Choroid plexus epithelial cell (primary cell): ENCODE measurements at places on chromosomes 7 and 10.
A peak's percentile ranks its signal among the peaks of the same experiment; 100 is the strongest.

DNA sequence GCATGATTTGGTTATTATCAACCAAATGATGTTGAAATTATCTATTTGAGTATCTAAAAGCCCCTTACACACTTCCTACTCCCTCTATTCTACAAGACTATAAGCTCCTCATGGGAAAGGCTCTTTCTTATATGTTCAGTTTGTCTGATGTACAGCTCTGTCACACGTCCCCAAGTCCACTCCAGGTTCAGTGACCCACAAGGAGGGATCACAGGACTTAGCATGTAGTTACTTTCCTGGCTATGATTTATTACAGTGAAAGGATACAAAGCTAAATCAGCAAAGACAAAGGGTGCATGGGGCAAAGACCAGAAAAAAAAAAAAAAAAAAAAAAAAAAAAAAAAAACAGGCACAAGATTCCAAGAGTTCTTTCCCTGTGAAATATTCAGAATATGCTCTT lies 125.6 kb upstream of the TMEM106B start:
- no peak for DNase-seq

DNA sequence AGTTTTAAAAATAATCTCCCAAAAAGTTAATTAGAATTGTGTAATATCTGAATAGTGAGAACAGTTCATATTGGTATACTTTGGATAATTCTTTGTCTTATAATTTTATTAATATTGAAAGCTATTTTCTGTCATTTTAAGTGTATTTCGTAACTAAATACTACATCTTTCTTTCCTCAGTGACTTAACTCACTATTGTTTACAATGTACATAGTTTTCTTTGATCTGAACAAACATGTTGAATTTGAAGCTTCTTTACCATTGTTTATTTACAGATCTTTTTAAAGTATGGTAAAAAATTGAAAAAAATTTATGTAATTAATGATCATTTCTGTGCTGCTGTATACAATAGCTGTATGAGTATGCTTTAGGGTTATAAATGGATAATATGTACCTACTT lies 5.1 kb downstream of the PDCD4 start:
- no peak for DNase-seq

GRCh38 chr7:27804139-27804538 lies 64.2 kb downstream of the TAX1BP1 start:
- DNase-seq: no peak

DNA sequence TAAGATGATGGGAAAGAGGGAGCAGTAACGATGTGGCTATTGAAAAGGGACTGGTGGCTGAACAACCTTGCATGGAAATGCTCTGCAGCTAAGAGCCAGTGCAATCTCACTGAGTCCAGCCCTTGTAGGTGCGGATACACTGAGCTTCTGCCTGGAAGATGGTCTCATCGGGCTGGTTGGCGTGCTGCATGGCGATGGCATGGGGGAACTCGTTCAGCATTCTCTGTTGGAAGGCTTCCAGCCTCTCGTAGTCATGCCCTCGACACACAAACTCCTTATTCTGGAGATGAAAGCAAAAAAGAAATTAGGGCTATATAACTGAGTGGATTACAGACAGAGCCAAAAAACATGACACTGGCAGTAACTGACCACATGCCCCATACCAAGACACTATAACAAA lies 197.8 kb upstream of the IMMP2L start:
- no peak for DNase-seq

GRCh38 chr7:29285444-29285793 lies 90.8 kb downstream of the CHN2 start:
- peak; percentile 96 for DNase-seq

- peak; percentile 63 for DNase-seq
Measured at GRCh38 chr7:119197877-119198527, 973.5 kb downstream of the ANKRD7 start.

DNA sequence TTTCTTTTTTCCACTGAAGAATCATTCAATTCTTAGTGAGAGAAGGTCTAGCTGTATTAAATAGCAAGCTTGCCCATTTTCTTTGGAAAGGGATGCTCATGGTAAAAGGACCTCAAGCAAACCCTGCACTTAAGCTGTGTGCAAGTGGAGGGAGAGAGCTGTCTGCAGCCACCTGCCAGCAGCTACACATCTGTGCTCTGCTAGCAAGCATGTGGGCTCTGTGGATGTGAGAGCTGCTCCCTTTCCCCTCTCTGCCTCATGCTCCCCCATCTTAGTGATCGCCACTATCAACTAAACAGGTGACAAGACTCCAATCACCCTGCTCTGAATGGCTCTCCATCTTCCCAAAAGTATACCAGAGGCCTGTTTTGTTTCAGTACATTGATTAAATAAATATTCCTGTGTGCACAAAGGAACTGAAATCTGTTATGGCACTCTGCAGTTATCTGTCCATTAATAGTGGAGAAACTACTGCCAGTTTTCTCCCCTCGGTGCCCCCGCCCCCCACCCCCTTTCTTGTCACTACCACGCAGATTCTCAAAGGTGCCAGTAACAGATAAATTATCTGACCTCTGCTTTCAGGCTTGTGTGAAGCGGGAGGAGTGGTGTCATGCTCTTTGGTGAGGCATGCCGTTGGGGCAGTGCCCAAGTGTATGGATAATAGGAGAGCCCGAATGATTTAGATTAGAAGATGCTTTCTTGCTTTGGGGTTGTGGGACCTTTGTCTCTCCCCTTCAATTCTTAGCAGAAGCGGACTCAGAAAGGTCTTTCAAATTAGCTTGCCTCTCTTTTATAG lies 26.4 kb downstream of the AUTS2 start:
- no peak for DNase-seq

DNA sequence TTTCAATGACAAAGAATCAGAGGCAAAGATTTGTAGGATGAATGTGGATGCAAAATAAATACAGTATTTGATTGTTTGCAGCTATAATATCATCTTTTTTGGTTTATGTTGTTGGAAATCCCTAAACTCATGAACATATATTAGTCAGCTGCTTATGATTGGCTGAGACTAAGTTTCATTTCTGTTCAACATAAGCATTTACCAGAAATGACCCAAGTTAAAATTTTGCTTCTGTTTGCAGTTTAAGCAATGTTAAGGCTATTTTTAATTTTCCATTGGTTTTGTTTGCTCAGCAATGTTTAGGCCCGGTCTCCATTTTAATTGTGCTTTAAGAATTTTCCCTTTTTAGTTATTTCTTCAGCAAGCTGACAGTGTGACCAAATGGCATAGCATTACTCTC lies 22.0 kb downstream of the GIMAP6 start:
- DNase-seq: no peak

DNA sequence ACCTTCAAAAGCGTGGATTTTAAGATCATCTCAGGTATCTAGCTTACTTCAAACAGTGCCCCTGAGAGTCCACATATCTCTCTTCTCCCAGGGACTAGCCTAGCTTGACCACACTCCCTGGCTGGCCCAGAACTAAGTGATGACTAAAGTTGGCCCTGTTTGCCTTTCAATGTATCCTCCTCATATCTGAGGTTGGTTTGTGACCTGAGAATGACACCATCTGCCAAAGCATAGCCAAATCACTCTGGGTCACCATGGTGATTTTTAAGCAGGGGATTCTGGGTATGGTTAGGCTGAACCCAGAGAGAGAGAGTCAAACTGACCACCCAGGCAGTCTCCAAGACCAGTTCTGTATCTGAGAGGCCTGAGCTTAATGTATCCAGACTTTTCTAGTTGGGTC lies 16.2 kb downstream of the CNNM1 start:
- no peak for DNase-seq
